Cortex of kidney (tissue), 1 donor: ENCODE measurements at places on chromosomes 2 and 18.

DNA sequence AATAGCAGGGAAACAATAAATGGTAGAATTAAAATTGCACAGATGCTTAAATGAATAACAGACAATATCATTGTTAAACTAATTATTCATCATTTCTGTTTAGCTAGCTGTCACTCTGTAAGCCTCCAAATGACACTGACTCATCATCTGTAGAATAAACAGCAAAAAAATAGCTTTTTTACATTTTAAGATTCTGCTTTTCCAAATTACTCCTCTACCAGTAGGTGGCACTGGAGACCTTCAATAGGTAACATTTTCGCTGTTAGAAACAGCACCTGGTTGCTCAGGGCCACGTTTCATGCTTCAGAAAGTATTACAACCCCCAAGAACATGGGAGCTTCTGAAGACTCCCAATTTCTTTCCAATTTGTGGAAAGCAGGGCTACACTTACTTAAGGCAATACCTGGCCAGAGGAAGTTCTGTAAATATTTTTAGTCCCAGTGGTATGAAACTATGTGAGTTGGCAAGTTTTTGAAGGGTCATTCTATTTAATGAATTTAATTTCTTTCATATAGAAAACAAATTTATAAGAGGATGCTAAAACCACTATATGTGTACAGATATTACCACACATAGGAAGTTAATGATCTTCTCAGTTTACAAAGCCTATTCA lies 45.4 kb downstream of the TTN start:
- no peak for DNase-seq

- DNase-seq, result no peak
These were observed 251.1 kb downstream of the NCKAP5 start for GRCh38 chr2:133317178-133317577.

GRCh38 chr18:53457068-53457467 lies 767.4 kb downstream of the MBD2 start:
- no peak for DNase-seq

DNA sequence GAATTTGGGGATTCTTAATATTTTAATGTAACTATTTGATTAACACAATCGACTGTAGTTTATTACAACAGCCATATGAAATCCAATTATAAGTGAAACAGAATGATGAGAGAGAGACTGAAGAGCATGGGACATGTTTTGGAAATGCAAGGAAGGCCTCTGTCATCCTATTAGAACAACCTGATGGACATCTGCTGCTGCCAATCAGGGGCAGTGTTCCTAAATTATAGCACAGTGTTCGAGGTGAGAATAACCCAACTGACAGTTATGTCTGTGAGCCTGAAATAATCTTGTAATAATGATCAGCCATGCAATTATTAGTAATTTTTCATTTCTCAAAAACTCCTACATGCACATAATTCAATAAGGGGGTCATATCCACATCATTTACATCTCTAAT lies 73.6 kb downstream of the CCDC141 start:
- no peak for DNase-seq

DNA sequence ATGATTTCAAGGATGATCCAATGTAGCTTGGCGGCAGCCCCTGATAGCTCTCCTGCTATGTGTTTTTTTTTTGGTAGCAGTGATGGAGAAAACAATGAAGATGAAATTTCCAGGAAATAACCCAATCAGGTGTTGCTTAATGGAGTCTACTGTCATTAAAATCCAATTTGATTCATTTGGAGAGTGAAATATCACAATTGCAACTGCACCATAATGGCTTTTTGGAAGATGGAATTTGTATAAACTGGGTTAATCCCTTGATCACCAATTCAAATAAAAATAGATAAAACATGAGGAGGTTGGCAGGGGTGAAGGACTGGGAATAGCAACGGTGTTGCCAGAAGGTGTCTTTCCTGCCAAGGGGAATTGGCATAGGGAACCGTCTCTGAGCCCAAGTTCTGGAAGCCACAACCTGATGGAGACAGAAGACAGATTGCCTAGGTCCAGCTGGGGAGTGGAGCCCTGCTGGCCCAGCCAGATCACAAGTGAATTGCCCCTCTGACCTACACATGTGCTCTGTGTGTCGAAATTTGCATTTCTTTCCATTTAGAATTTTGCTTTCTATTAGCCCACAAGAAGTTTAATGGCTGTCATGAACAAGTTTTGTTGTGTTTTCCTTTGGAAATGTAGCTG lies 170.3 kb upstream of the SPRED2 start:
- DNase-seq, result no peak
